Stimulated activated CD4-positive, alpha-beta T cell treated with anti-CD3 and anti-CD28 coated beads, TNF-alpha, amount 100 ng/mL, for 1 hour (primary cell): ENCODE measurements at places on chromosomes 2 and 18.

DNA sequence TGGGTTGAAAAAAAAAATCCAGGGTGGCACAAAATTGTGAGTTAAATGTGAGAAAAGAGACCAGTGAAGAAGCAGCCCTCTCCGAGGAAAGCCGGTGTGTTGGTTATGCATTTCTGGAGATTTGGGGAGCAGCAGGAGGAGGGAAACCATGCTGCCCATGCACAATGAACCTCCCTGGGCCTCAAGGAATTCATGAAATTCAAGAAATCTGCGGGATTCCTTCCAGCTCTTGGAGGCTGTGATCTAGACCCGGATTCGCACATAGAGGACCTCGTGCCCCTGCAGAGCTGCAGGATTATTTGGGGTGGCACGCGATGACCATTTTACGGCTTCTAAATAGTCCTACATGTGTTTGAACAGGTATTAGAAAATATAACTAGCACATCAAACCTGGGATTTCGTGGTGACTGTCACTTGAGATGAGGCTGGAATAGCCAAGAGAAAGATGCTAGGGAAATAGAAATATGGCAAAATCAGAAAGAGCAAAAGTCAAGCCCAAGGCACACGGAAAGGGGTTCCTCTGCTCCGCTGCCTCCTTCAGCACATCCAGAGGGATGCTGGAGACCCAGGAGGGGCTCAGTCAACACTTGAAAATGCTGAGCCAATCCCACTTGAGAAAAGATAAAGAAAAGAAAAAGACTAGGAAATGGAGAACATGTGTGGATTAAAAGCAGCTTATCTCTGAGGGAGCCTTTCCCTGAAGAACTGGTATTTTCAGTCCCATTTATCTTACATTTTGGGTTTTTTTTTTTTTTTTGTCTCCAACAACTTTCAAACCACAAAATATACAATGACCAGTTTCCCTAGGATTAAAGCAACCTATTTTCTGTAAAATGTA lies 22.0 kb downstream of the KCTD1 start:
- no peak for DNase-seq

GRCh38 chr2:230908595-230909191 lies 16.3 kb downstream of the GPR55 start:
- no peak for DNase-seq

DNA sequence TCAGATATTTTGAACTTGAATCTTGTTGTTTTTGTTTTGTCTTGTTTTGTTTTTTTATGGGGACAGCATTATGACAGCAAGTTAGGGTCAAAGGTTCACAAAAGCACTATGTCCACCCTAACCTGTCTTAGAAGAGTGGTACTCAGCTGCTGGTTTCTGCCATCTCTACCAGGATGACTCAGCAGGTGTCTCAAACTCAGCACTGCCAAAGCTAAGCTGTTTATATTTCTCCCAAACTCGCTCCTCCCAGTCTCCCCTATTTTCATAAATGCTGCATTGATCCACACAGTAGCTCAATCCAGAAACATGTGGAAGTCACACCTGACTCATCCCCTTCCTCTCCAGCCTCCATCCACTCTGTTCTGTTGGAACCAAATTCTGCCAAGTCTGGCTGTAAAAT lies 134.9 kb downstream of the ZBTB7C start:
- no peak for DNase-seq

GRCh38 chr18:7034924-7035323 lies 82.7 kb downstream of the LAMA1 start:
- no peak for DNase-seq

- DNase-seq, result no peak
Observed at GRCh38 chr18:10190564-10190963, 263.9 kb upstream of the APCDD1 start.

DNA sequence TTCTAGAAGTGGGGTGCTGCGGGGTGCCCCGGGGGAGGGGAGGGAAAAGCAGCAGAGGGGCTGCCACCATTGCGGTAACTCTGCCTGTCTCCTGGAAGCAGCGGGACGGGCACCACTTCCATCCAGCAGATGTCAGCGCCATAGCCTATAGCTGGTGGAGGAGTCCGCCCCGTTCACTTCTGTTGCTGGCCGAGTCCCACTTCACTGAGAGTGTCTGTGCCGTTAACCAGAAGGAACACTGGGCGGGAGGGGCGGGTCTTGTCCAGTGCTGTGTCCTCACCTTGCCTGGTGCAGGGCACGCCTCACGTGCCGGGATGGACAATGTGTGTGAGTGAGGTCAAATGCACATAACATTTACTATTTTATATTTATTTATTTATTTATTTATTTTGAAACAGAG lies 19.3 kb upstream of the ODC1 start:
- DNase-seq, result no peak

- no peak for DNase-seq
Observed at GRCh38 chr2:179749210-179749609, 112.2 kb downstream of the ZNF385B start.

GRCh38 chr2:58516695-58517094 lies 275.6 kb upstream of the FANCL start:
- DNase-seq, result no peak

DNA sequence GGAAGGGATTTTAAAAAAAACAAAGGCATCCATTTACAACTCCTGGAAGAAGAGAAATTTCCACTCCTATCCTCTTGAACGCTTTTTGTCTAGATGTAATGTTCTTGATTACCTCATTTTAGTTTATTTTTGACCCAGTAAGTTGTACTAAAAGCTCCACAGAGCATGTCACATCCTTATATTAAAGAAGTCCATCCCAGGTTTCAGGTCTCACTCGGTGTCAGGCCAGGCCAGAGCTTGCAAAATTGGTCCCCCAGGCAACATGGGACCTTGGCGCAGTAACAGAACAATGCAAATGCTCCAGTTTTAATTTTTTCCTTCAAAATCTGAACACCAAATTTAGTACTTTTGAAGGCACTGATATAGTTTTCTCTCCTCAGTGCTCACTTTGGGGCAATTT lies 218.4 kb upstream of the REV1 start:
- DNase-seq, result no peak

DNA sequence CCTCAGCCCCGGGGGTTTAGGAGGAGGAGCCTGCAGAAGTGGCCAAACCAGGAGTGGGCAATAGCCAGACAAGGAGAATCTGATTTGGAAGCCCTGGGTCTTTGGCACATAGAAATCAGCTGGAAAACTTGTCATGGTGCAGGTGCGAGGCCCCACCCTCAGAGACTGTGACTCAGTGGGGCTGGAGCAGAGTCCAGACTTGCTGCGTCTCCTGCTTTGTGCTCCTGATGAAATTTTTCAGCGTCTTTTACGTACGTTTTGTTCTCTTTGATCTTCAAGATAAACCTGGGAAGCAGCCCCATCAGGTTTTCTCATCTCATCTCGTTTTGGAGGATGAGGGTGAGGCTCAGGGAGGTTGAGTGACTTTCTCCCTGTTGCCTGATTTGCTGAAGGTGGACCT lies 114.1 kb downstream of the CABLES1 start:
- DNase-seq, result no peak

DNA sequence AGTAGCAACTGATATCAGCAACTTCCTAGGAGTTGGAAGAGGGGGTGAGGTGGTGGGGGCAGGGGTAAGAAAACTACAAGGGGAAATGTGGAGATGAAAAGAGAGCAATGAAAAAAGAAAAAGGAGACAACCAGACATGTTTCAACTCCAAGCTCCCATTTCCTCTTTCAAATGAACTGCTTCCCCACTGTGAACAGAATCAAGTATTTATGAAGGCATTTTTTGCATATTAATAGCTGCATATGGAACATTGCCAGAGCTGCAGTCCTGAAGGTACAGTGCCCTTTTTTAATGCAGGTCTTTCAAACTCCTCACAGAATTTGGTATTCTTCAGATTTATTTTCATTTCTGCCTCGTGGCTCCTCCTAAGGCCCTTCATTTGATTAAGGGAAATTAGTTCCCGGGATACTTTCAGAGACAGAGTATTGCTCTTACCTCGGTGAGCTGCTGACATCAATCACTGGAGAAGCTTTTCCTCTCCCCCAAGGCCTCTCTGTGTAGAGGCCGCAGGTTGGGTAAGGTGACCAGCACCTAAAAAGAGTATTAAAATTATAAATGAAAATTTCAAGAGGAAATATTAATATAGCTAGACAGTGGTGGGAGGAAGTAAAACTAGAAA lies 68.4 kb downstream of the KIAA2012 start:
- DNase-seq, result no peak

DNA sequence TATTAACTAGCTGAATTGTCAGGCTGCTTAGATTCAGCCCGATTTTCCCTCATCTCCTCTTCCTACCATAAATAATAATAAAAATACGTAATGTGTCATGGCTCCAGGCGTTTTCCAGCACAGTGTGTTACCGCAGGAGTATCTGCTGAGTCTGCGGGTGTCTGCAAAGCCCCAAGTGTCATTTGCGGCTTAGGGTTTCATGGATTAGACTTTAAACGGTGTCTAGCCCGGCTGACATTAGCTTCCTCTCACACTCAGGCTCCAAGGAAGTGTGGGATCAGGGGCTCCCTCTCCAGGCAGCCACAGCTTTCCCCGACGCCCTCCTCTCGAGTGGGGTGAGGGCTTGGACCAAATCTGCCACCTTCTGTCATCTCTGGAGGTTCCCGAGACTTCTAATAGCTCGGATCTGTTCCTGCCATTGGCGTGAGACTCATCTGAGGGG lies 14.1 kb upstream of the HOXD1 start:
- DNase-seq, result no peak

DNA sequence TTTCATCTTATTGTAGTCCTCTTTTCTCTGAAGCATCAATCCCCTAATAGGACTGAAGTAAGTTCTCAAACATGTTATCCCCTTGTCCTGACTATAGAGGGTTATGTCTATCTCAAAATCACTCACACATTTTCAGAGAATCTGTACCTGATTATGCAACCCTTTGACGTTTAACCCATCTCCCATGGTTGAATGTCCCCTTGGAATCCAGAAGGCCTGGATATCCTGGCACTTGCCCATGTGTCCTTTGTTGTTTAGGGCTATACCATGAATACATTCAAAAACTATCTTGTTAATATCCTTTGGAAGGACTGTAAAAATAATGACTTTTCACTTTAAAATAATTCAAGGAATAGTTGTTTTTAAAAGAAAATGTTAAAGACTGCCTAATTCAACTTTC lies 66.3 kb upstream of the PSMD14 start:
- no peak for DNase-seq

DNA sequence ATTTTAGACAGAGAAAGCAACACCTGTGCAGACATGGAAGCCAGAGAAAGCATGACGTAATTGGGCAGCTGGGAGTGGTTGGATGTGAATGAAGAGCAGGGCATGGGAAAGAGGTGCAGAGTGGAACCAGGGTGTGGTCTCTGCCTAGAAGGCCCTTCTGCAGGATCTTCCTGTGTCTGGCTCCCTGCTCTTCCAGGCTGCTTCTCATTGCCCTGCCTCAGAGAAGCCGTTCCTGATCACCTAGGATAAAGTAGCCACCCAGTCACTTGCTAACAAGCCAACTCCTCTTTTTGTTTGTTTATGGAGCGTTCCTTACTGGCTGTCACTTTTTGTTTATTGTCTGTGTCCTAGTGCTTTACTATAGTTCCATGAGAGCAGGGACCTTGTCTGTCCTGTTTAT lies 28.5 kb downstream of the GALNT1 start:
- no peak for DNase-seq

- no peak for DNase-seq
Observed at GRCh38 chr2:86570059-86570458, 6.8 kb upstream of the CHMP3 start.

DNA sequence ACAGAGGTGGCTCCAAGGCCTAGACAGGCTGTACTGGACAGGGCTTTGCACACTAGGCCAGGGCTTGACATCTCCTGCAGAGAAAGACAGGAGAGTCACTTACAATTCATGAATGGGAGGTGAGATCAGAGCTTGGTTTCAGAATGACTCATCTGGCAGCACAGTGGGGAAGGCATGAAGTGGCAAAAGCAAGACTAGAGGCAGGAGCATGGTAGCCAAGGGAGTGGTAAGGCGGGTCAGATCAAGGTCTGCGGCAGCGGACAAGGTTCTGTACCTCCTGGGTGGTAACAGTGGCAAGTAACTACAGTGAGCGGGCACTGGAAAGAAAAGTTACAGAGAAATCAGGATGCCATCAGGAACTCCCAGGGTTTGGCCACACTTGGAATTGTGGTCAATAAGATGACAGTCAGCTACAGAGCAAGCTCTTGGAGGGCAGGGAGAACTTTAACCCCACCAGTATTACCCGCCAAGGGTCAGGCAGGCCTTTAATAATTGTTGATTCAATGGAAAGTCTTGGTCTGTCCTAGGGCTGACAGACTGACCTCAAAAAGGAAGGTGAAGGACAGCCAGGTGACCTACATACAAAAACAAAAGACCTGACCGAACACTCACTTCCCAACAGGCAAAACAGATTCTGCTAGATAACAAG lies 5.7 kb downstream of the MCFD2 start:
- DNase-seq, result no peak

DNA sequence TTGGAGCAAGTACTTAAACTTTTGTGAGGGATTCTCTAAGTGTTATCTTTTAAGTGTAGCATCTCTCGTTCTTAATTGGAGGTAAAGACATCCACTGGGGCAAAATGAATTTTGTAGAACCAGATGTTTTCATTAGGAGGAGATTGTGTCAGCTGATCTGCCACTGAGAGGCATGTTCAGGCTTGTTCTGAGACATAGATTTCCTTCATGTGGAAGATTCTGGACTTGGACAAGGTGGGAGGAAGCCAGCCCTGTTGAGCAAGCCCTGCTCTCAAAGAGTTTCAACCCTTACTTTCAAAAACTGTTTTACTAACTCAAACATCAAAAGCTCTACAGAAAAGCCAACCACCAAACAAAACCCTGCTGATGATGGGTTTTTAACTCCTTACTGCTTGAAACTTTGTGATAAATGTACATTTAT lies 6.5 kb downstream of the MAP4K4 start:
- DNase-seq, result no peak

DNA sequence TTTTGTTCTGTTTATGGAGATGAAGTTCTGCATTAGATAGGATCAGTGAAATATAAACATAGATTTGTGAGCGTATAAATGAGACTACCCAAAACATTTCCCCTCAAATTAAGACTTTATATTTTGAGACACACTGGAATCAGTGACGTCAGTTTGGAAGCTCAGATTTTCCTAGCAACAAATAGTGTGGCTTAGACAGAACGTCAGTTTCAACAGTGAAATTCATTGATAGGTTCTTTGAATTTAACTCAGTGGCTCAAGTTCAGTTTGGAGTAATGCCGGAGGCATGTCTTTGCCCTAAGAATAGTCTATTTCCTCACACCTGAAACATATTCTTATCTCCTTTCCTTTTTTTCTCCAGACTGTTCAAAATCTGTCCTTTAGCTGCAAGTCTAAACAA lies 113.6 kb upstream of the ARHGAP15 start:
- no peak for DNase-seq

GRCh38 chr18:67301592-67301991 lies 214.9 kb downstream of the DSEL start:
- no peak for DNase-seq

GRCh38 chr2:175152242-175152641 lies 15.8 kb downstream of the ATF2 start:
- DNase-seq, result no peak

GRCh38 chr2:96984300-96984699 lies 2.1 kb downstream of the FAM178B start:
- DNase-seq, result no peak

DNA sequence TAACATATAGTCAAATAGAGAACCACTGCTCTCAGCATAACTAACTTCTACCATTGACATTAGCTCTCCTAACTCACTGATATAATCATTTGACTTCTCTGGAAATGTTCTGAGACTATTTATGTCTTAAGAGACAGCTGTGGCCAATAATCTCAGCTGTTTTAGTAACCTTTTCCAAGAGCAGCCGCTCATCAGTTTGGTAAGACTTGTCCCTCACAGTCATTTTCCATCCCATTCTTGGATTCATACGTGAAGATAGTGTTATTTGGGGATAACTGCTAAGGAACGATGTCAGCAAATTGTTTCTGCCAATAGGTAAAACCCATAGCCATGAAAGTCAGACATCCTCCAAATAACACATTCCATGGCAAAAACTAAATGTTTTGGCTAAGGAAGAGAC lies 127.8 kb downstream of the LNPK start:
- DNase-seq, result no peak
